ENCODE measurements at places on chromosomes 4 and X.

DNA sequence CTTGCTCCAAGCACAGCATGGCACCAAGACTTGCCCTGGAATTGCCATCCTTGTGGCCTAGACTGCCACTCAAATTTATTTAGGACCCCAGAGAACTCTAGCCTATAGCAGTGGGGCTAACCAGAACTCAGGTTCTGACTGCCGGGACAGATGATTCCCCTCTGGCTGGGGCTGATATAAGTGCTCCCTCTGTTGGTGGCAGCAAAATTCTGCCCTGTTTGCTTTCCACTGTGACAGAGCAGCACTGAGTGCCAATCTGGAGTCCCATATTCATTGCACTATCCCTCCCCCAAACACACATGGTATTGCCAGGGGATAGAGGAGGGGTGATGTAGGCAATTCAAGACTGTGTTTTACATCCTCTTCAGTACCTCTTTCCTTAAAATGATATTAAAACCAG lies 1081.9 kb downstream of the FAT4 start:
- DNase-seq, result no peak

DNA sequence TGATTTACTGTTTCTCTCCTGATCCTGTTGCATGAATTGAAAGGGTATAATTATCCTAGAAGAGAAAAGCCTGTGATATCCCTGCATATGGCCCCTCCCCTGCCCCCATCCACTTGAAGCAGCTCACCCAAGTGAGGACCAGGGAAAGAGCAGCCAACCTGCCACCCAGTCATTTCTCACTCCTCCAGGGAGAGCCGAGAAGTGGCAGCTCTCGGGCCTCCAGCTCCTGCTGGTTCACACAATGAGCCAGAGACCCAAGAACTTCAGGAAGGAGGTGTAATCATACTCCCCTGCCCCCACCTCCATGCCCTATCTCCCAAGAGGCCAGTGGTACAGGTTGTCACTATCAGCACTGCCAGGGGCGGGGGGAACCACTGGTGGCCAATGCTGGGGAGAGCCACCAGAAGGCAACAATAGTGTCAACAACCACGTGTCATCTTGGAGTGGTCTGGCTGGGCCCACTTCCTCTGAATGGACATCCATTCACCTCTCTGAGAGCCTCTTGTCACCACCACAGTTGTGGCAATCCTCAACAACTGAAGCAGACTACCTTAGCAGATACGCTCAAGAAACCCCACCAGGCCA lies 42.9 kb downstream of the APOO start:
- DNase-seq, result no peak

DNA sequence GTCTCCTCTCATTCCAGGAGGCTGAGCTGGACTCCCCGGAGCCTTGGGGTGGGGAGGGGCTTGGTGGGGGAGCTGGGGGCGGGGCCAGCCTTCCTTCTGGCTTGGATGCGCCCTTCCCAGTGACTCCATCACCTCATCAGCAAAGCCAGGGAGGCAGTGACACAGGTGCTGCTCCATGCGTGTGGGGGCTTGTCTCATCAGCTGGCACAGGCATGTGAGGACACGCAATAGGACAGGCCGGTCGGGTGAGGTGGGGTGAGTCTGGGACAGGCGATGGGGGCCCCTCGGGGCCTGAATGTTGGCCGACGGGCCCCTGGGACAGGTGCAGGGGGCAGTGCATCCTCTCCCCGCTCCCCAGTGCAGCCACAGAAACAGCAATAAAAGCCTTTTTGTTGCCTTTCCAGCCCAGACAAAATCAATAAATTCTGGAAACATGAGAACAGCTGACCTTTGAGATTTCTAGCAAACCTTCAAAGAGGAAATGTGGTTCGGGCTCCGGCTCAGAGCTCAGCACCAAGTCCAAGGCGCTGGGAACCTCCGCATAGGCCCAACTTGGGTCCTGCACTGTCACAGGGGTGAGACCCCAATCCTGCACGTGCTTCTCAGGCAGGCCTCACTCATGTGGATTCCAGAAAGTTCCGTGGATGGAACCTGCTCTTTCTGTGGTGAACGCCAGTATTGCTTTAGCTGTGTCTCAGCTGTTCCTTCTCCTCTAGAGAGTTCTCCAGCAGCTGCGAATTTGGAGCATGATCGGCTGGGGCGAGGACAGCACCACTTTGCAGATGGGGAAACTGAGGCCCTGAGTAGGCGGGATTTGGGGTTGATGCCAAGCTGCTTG lies 18.5 kb downstream of the ADRA2C start:
- DNase-seq, result no peak

- DNase-seq, result no peak
These were observed 3.4 kb downstream of the GPRASP1 start for GRCh38 chrX:102654696-102655095.

DNA sequence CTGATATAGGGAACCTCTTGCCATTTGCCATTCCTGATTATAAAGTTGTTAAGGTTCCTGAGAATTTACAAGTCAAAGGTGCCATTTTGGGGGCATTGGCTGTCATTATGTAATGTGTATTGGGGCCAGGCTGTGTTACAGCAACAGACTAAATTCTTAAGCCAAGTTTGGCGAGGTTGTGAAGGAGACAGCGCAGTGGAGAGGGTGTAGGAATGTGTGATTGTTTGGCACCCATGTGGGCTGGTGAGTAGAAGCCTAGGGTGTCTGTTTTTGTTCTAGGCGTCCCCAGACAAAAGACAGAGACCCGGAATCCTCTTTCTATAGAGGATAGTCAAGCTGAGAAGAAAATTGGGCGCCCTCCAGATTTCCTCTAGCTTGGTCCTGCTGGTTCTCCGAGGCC lies 2535.3 kb downstream of the PCDH7 start:
- DNase-seq, result no peak

DNA sequence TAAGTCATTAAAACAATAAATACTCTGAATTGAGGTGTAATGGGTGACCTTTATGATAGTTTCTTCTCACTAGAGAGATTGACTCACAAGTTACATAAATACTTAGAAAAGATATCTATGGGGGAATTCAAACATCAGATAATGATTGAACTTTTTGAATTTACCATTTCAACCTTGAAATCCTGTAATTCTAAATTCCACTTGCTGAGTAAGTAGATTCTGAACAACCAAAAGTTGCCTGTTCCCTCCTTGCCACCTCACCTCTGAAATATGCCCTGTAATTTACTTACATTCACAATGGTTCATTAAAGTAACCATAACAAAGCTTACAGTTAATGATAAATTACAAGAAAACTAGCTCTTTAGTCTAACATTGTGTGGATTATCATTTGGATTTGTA lies 43.3 kb upstream of the SLC39A8 start:
- DNase-seq, result no peak

DNA sequence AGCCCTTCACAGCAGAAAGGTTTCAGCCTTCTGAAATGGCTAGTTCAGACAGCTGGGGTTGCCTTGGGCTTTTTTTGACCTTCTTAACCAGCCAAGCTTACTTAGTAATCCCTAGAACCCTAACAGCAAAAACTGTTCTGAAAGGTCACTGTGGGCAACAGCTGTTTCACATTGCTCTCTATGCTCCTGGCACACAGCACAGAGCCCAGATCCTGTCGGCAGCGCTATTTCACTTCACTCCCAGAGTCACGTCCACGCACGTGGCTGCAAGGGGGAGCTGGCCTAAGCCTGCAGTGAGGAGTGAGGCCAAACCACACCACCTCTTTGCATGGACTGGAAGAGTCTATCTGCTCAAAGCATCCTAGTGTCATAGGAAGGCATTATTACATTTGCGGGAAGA lies 32.0 kb upstream of the STS start:
- no peak for DNase-seq

DNA sequence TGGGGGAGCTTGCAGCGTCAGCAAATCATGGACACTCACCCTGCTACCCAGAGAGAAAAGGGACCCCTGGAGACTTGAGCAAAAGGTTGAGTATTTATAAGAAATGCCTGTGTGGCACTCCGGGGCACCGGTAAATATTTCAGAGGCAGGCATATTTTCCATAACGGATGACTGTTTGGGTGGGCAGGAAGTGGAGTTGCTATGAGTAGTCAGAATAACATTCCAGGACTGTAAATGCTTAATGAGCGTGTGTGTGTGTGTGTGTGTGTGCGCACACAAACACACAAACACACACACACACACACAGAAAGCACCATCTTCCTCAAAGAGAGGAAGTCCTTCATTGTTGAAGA lies 74.6 kb downstream of the MXRA5 start:
- no peak for DNase-seq

DNA sequence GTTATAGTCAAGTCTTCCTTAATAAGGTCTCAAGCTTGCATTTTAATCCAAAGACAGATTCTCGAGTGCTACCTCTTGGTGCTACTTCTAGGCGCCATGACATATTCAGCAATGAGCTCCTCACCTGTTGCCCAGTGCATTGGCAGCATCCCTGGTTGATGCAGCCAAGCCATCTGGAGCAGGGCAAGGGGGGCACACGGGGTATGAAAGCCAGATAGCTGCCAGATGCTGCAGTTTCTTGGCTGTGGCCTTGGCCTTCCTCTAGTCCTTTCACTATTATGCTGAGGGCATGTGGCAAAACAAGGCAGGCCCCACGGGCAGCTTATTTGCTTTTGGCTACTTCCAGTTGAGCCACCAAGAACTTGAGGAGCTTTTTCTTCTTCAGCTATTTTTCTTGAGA lies 168.6 kb upstream of the PGRMC2 start:
- no peak for DNase-seq

- no peak for DNase-seq
These were observed 13.6 kb upstream of the MED14 start for GRCh38 chrX:40748977-40749376.

DNA sequence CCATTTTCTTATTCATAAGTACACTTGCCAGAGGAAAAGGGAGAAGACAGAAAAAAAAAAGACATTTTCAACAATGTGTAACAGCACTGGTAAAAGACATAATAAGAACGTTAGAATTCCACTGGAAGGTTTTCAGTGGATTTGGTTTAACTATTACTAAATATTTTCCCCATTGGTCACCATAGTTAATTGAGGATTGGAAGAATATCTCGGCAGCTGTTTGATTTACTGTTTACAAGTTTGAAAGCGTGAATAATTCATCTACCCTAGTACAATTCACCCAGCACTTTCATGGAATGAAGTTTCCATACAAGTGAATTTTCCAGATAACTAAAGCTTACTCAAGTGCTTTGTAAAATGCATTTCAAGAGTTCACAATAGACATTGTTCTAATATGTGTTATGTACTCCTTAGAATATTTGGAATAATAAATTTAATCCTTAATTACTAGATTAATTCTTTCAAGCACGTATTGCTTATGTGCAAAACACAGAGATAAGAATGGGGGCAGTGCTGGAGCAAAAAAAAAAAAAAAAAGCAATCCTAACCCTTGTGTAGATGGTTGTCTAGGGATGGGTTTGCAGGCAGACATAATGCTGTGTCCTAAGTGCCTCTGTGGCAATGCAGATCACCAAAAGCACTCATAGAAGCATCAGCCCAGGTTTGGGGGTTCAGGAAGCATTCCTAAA lies 57.1 kb downstream of the ENPEP start:
- DNase-seq, result no peak

DNA sequence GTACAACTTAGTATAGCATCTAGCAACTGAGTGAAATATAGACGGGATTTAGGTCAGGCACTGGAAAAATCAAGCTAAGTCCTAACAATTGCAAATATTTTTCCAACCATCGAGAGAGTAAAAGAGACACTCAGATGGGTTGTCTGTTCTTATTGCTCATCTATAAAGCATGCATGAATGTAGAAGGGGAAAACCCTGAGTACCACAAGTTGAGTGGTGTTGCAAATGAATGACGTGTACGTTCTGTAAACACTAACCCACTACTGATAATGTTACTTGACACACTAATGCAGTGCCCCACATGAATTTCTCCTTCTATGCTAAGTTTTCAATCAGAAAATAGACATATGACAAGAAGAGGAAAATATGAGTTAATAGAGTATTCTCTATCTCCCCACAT lies 211.2 kb downstream of the COX18 start:
- no peak for DNase-seq

DNA sequence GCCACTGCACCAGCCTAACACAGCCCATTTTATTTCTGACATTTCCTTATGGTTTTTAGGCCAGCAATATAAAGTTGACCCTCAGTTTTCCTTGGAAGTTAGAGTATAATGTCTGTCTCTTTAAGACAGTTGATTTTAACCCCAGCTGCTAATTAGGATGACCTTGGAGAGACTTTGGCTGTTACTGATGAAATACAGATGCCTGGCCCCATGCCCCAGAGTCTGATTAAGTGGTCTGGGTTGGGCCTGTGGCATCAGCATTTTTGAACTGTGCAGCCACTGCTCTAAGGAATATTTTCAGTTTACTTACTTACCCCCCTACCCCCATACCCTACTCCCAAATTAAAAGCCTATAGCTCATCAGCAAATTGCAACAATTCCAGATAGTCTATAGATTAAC lies 85.8 kb downstream of the DCLK2 start:
- DNase-seq, result no peak

- DNase-seq, result no peak
These were observed 135.2 kb downstream of the EPHA5 start for GRCh38 chr4:65535113-65535512.

- DNase-seq, result no peak
These were observed 234.3 kb upstream of the HHIP start for GRCh38 chr4:144411700-144412099.

DNA sequence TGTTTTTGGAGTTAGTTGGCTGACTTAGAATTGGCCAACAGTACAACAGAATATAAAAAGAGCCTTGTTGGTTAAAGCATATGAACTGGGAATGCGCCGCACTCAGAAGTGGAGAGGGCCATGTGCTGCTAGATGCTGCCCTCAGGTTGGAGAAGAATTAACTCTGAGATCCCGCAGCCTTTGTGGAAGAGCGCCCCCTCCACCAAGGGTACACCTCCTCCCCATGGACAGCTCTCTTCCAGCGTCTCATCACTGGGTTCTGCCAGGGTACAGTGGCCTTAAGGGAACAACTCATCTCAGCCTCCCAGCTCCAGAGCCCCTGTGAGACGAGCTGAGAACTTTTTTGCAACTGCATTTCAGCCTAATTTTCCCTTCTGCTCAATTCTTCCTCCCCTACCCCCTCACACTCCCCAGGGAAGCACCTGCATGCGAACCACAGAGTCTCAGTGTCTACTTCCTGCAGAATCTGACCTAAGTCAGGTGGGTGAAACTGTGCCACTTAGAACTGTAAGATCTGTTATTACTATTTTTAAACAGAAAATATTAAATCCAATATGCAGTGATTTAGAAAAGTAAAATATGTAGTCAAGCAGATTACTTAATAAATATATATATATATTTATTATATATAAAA lies 380.6 kb downstream of the RAB28 start:
- DNase-seq, result no peak

- DNase-seq, result peak; percentile 29
These were observed 16.6 kb downstream of the CLCN4 start for GRCh38 chrX:10173331-10173900.

DNA sequence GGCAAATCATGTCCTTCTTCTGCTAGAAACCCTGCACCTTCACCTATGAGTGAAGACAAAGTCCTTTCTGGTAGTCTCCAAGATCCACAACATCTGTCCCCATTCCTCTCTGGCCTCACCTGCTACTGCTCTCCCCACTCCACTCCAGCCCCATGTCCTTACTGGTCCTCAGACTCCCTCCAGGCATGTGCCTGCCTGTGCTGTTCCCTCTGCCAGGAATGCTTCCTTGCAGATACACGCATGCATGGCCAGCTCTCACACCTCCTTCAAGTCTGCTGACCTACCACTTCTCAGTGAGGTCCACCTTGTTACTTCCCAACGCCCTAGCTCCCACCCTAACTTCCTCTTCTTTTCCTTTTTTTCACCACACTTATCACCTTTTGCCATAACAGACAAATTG lies 18.1 kb downstream of the HMGB2 start:
- DNase-seq, result no peak

GRCh38 chr4:104490770-104491480 lies 3.8 kb downstream of the CXXC4 start:
- DNase-seq, result peak; percentile 90
